Stromal cell of bone marrow (primary cell): ENCODE measurements at places on chromosomes 1 and 21.
A peak's percentile ranks its signal among the peaks of the same experiment; 100 is the strongest.

DNA sequence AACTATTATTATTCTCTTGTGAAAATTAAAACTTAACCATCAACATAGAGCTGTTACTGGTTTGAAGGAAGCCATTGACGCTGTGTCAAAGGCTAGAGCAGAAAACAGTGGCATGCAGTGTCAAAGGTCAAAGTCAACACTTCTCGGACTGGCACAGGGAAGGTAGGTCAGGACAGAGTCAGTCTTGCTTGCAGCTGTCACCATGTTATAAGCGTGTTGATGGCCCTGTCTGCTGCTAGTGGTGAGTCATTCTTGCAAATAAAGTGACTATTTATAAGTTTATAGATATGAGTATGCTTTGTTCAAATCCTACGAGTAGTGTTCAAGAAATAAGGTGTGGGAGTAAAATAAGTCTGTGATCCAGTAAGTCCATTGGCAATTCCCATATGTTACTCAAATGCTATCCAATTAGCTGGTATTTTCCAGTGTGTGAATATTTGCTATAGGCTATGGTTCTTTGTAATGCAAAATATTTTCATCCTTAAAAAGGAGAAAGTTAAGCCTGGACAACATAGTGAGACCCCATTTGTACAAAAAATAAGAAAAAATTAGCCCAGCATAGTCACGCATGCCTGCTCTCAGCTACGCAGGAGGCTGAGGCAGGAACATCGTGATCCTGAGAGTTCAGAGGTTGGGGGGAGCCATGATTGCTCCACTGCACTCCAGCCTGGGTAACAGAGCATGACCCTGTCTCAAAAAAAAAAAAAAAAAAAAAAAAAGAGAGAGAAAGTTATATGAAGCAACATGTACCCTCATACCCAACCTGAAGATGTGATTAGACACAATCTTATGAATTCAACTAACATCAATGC, 26.3 kb upstream of the TINAGL1 start:
- DNase-seq = no peak

DNA sequence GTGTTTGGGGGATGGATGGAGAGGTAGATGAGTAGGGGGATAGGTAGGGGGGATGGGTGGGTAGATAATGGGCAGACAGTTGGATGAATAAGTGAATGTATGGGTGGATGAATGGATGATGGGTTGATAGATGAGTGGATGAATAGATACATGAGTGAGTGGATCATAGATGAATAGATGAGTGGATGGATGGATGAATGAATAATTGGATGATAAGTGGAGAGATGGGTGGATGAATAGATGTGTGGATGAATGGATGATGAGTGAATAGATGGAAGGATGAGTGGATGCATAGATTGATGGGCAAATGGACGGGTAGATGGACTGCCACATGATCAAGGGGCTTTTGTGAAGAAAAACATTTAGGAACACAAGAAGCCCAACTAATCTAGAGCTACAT, 133.3 kb upstream of the F3 start:
- no peak for DNase-seq

GRCh38 chr21:33169359-33169758, 60.4 kb upstream of the IFNAR2 start:
- no peak for DNase-seq

DNA sequence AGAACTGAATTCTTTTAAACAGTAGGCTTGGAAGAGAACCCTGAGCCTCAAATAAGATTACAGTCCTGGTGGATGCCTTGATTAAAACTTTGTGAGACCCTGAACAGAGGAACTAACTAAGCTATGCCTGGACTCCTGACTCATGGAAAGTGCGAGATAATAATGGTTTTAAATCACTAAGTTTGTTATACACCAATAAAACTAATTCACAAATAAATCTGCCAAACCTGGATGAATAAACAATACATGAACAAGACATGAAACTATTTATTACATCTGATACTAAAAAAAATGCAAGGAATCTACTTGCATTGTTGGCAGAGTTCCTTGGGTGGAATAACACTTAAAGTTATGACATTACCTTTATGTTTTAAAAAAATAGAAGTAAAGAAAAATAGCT, 118.4 kb downstream of the PIGK start:
- no peak for DNase-seq

GRCh38 chr1:74857676-74858075, 124.7 kb downstream of the TYW3 start:
- no peak for DNase-seq

DNA sequence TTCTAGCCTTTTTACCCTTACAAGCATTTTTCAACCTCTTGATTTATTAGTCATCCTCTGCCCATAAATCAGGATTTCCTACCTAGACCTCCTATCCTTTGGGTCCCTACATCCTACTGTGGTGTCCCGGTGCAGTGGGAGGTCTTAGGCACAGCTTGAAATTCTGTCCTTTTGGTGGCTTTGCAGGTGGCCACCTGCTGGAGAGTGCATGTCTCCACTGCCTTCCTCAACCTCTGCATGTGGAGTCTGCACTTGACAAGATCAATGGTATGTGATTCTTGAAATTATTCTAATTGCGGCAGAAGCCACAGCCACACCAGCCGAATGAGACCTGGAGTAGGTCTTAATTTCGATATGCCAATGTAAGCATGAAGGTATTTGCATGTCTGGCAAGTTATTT, 11.4 kb upstream of the KCNA3 start:
- DNase-seq = no peak

GRCh38 chr1:56171670-56172069, 407.7 kb downstream of the PLPP3 start:
- no peak for DNase-seq

DNA sequence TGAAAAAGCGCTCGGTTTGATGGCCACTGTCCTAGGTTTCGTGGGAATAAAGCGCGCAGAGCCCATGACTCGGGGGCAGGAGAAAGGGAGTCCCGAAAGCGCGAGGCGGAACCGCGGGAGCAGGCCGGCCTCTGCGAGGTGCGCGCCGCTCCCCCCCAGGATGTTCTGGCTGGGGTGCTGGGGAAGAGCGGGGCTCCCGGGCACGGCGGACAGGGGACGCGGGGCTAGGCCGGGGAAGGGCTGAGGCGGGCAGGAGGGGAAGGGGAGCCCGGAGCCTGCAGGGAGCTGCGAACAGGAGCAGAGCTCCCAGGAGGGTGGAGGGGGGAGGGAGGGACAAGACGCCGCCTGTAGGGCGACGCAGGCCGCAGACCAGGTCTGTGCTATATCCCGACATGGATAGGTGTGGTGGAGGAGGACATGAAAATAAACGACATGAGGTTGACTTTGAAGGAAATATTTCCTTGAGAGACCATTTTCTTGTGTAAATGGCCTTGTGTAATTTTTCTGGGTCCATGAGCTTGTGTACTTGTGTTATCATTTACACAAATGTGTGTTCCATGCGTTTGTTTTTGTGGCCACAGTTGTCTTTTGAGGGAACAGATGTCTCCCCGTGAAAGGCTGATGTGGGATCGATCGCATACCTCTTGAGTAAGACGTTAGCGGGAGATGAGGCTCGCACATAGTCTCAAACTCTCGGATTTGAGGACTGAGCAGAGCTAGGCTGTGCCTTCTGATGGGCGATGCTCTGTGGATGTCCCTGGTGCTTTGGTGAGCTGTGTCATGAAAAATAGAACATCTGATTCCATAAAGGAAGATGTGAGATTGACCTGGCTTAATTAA, 1.3 kb downstream of the PCNT start:
- DNase-seq = no peak

GRCh38 chr1:12772520-12772919, 1.0 kb upstream of the PRAMEF12 start:
- no peak for DNase-seq

GRCh38 chr1:151541752-151542151, 1.6 kb downstream of the TUFT1 start:
- no peak for DNase-seq

DNA sequence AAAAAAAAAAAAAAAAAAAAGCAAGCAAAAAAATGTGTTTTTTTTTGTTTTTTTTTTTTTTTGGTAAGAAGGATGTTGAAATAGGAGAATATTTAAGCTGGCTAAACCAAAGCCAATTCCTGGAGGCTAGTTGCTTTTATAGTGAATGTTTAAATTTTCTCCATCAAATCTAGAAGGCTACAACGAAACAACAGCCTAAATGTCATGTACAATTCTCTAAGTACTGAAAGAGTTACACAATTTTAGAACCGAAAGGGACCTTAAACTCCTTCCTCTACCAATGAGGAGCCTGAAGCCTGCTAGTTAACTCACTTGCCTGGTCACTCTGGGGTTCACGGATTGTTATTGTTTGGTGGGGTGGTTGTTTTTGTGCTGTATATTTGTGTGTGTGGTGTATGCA, 3.5 kb downstream of the WLS start:
- DNase-seq = no peak

DNA sequence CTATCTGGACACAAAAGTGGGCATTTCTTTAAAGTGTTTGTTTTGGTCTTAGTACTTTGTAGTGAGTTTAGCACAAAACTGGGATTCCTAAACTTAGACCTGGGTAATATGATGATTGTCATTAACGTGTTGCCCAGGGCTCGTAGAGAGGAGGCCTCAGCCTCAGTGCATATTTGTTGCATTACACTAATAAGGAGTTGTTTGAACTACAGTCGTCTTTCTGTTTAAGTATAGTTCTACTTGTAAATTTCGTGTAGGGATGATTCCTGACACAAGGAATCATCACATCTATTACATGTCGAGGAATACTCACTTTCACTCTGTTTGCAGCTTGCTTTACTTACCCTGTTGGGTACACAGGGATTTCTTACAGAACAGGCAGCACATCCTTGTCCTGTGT, 85.0 kb downstream of the PRDM2 start:
- no peak for DNase-seq

DNA sequence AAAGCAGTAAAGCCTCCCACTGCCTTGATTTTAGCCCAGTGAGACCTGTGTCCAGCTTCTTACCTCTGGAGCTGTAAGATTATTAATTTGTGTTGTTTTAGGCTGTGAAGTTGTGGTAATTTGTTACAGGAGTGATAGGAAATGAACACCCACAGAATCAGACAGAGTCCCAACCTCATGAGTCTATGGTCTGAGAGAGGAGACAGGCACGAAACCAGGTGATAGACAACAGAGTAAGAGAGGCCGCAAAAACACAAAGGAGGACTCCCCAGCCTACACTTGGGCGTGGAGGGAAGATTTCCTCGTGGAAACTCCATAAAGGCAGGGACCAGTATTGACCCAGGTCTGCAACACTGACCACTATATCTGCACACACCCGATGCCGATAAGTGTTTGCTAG, 234.6 kb upstream of the JUN start:
- no peak for DNase-seq

DNA sequence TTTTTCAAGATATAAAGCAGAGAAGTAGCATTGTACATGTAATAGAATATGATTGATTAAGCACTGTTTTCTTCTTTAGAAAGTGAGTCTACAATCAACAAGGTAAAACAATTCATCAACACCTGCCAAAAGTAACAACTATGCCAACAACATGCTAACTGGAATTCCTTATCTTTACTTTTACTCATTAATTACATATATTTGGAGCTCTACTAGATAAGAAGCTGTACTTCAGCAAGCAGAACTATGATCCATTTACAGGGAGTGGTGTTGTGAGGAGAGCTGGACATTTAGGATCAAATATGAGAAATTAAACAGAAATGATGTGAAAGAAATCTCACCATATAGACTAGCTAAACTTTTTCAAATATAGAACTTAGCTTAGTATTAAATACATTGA, 51.0 kb downstream of the RGS2 start:
- DNase-seq = no peak

- DNase-seq = peak; percentile 74
Observed at GRCh38 chr1:119947468-119947867, 51.2 kb upstream of the ADAM30 start.

DNA sequence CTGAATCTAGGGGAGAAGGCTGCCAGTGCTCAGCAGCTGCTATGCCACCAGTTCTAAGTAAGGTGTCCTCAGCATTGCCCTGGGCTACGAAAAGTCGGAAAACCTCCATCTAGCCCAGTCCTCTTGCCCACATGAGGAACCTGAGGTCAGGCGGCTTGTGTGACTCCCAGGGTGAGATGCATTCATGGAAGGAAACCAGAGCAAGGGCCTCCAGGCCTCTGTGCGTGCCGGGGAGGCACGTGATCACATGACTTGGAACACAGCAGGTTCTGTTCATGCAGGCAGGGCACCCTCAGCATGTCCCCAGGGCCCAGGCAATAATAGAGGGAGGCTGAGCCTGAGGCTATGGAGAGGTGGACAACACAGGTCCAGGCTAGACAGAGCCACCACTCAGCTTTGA, 312.5 kb upstream of the DUSP10 start:
- no peak for DNase-seq

DNA sequence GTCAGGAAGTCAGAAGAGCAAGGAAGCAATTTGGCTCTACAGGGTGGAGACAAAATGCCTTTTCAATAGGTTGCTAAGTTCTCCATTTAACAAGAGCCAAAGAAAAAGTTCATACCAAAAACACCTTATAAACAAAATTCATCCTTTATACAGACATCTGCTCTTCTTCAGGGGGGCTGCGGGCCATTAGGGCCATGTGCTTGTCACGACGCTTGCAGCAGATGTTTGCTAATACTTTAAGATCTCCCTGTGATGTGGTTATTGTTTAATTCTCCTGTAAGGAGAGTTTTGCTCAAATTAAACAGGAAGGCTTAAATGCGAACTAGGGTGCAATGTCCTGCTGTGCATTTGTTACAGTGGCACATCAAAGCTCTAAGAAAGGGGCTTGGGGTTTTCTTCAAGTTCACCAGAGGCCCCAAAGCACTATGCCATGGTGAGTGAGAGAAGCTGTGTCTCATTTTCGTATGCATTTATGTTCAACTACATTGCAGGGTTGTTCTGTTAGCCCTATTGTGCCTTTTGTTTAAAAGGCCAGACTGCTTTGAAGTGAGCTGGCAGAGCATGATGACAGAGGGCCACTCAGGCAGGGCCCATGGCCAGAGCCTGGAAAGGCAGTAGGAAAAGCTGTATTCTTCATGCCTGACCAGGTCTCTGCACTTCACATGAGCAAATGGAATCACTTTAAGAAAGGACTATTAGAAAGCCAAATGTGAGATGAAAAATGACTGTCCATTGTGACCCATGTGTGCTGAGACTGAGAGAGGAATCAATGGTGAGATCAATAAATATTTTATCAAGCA, 24.8 kb upstream of the NTPCR start:
- DNase-seq = no peak

DNA sequence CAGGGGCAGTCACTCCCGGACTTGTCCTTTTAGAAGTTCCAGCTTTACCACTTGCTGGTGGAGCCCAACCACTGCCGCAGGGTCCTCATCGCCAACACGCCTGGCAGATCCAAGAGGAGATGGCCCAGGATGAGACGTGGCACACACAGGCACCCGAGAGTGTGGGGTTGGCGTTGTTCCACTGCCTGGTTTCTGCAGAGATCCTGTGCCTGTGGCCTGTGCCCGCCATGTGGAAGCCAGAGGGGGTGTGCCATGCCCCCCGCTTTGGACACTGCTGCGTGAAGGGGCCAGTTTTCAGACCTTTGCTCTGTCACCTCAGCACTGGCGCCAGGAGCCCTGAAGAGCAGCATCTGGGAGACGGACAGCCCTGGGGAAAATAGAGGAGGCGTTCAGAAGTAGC, 10.8 kb downstream of the CD46 start:
- DNase-seq = no peak

GRCh38 chr1:201681375-201681774, 142.4 kb downstream of the NAV1 start:
- no peak for DNase-seq

- DNase-seq = no peak
Observed at GRCh38 chr1:5502311-5503194, 489.7 kb downstream of the NPHP4 start.

- no peak for DNase-seq
Observed at GRCh38 chr1:16474166-16474800, 33.8 kb downstream of the NECAP2 start.

- no peak for DNase-seq
Observed at GRCh38 chr21:42581993-42582786, 68.5 kb downstream of the SLC37A1 start.
